Stimulated activated naive CD4-positive, alpha-beta T cell treated with Interleukin-2 at 50 U/mL for 16 hours (primary cell): ENCODE measurements at places on chromosomes 5 and 9.

DNA sequence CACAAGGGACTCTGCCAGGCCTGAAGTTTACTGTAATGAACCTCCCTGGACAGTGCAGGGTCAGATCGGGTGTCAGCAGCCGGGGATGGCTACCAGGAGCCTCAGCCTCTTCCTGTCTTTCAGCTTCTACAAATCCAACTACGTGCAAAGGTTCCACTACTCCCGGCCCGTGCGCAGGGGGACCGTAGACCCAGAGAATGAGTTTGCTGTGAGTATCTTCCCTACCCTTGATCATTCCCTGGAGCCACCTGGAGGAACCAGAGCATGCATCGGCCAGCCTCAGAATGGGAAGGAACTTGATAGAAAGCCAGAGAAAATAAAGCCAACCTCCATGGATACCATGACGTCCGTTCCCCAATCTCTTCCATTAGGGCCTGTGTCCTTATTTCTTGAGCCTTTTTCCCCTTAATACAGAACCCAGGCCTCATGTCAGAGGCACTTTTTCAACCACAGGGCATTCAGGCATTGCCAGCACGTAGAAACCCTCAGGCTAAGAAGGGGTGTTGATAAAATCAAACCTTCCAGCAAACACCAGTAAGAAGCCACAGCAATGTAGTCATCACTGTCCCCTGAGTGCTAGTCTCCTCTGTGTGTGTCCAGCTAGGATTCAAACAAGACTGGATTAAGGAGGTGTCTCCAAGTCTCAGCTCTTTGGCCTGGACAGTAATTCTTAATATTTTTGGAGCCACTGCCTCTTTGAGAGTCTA lies 49.0 kb upstream of the FOXI1 start:
- DNase-seq, result no peak

DNA sequence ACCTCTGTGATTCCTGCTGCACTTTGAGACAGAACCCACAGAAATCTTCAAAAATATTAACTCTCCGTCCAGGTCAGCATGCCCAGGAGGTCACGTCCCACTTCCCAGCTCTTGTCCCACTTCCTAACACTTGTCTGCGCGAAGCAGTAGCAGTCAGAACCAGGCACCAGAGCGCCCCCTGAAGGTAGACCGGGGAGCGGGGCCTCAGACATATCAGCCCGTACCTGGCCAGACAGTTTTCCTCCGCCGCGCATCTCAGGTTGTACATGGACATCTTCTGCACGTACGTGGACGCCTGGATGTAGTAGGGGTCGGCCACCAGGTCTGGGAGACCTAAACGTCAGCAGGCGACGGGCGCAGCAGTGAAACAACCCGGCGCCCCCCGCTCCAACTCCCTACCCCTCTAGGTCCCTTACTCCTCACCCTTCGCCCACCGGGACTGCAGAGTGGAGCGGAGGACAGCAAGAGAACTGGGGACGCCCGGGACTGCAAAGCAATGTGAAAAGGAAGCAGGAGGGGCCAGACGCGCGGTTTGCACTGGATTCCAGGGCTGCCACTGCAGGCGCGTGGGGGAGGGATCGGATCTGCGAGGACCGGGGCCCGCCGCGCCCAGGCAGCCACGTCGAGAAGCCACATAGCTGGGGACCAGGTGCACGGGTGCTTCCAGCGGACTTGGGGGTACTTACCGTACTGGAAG lies 1.2 kb downstream of the LOX start:
- peak; percentile 6 for DNase-seq

DNA sequence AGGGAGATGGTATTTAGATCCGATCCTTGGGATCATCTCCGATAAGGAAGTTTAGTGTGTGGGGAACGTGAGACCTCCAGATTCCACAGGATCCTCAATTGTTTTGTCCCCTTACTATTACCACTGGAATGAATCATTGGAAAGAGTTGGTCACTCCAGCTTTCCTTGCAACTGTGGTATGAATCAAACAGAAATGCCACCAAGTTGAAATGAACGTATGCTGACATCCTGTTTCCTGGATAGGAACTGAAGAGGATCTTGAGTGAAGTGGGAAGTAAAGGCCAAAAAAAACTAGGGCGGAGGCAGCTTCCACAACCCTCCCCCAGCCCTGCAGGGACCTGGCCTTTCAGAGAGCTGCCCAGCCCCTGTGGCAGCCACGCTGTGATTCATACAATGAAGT lies 23.9 kb downstream of the IRX1 start:
- DNase-seq, result no peak

DNA sequence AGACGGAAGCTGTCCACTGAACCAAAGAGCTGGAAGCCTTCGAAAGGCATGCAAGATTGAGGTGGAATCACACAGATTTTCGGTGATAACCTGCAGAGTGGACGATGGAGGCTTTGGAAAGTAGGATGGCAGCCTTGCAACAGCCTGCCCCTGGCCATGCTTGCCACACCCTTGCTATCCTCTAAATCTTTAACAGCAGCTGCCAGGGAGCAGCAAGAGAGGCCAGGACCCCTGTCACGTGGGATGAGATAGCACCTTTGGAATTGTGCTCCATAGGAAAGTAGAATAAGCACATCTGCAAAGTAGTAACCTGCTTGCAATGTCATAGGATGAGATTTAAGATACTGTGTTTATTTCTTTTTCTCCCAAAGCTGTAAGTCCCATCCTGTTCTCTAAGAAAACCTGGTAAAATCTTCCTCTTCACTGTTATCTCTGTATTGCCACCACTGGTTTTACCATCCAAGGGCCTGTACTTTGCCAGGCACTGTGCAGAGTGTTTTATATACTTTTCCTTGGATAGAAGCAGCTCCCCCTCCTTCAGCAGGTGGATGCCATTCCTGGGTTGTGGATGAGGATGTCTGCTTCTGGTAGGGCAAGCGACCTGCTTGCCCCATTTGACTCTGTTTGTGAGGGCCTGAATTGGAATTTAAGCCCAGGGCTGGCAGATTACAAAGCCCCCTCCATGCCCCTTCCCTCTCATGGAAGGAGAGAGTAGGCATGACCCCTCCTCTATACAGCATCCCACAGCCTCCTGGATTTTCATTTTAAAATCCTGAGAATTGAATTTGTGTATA lies 10.1 kb downstream of the TRIO start:
- no peak for DNase-seq

DNA sequence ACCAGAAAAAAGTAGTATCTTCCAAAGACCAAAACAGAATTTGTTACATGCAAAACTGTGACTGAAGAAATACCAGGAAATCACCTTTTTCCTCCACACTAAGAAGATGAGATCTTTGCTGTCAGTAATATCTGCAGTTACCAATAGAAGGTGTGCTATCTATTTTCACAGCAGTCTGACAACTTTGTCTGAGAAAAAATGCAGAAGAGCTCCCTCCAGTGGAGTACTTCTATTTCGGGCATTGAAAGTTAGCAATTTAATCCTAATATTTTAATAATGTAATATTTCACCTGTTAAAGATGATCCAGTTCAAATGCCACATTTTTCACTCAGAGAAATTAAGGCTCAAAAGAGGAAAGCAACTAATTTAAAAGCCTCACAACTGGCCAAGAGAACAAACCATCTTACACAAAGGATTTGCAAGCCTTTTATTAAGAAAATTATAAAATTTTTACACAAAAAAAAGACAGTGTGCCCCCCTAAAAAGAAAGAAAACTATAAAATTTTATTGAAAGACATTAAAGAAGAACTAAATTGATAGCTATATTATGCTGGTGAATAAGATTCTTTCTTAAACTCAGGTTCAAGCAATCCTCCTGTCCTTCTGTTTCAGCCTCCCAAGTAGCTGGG lies 50.6 kb downstream of the DEPDC1B start:
- no peak for DNase-seq

GRCh38 chr5:111454198-111454622 lies 58.1 kb downstream of the STARD4 start:
- DNase-seq, result no peak

GRCh38 chr9:81070689-81071088 lies 618.7 kb downstream of the TLE1 start:
- DNase-seq, result no peak

DNA sequence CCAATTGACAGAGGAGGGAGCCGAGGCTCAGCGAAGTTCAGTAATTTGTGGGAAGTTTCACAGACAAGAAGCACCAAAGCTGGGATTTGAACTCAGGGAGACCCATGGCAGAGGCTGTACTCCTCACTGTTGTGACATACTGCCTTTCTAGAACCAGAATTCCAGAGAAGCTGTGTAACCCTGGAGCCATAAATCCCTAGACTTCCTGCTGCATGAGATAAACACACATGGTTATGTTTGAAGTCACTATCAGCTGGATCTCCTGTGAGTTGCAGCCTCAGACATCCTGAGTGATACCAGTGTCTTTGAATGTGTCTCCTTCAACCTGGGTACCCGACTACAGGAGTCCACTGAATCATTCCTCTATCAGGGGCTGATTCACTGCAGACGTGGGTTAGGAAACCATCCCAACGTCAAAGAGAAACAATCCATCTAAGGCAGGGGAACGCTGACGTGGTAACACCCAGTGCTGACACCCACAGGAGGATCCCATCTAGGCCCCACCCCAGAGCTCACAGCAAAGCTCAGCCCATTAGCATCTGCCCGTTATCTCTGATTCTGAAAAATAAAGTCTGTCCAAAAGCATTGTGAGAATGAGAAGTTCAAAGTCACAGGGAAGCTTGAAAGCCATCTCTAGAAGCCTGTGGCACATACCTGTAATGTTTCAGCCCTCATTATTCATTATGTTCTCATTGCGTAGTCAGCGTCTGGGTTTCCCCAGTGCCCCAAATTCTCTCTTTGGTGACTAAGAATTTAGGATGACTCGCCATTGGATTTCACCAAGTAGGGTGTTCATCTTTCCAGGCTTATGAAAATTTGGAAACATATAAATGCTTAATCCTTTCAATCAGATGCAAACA lies 36.3 kb upstream of the BASP1 start:
- no peak for DNase-seq

DNA sequence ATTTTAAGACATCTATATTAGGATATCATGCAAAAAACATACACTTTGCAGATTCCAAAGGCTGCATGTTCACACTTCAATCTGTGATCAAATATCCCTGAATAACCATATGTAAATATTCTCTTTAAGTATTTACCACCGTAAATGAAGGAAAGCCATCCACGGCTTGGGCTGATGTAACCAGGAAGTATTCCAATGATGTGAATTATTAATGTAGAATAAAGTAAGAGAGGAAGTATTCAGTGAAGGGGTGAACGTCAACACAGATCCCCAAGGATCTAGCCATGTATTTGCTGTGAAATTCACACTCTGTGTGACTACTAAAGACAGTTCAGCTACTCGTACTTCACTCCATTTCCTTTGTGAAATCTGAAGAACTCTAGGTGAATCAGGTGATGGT lies 75.2 kb downstream of the CDH6 start:
- no peak for DNase-seq

DNA sequence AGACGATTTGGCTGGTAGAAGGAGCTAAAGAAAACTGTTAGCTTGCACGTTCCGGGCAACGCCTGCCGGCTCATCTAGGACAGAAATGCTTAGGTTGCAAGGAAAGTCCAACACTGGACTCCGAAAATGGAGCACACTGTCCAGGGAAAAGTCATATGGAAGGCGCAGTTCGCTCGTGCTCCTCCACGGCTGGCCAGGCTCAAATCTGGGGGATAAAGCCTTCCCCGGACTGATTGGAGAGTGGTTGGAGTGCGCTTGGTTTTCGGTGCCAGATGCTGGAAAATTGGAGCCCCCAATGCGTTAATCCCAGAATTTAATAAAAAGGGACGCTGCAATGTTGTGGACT lies 955 bp downstream of the CDH6 start:
- no peak for DNase-seq

DNA sequence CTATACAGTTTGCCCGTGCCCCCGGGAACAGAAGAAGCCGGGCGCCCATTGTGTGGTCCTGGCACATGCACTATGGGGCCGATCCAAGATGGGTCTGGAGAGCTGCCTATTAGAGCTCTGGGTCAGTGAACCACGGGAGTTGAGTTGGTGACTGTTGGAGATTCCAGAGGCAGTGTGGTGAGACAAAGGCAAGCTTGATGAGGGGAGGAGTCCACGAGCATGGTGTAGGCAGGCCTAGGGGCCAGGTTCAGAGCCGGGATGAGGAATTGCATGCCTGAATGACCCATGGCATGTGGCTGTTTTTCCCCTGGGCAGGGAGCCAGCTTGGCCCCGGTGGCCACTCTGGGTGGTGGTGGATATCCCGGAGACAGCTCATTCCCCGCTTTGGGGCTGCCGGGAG lies 84.4 kb upstream of the STC2 start:
- DNase-seq, result no peak

DNA sequence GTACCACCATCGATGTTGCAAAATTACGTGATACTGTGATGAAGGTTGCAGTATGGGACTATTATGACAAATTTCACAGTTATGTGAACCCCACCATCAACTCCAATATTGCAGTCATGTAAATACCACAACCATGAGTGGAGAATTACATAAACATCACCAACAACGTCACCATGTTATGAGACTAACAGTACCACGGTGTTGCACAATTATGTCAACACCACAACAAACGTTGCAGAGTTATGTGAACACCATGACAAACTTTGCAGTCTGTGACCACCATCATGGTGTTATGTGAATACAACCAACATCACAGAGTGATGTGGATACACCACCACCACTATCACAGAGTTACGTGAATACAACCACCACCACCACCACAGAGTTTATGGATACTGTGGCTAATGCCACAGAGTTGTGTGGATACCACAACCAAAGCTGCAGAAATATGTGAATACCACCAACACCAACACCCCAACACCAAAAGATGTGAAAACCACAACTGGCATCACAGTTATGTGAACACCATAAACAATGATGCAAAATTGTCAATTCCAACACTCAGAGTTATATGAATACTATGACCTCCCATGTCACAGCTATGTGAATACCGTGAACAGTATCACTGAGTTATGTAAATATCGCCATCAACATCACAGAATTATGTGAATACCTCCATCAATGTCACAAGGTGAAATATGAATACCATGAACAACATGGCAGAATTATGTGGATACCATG lies 62.4 kb downstream of the SHC3 start:
- DNase-seq, result no peak

- DNase-seq, result no peak
Measured at GRCh38 chr9:95513711-95514110, 3.1 kb downstream of the PTCH1 start.

DNA sequence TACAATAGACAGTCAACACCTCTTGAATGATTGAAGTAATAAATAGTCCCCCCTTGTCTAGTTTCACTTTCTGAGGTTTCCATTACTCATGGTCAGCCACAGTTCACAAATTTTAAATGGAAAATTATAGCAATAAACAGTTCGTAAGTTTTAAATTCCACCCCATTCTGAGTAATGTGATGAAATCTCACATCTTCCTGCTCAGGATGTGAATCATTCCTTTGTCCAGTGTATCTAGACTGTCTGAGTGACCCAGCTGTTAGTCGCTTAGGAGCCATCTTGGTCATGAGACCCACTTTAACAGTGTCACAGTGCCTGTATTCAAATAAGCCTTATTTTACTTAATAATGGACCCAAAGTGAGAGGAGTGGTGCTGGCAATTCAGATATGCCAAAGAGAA lies 311.6 kb upstream of the PRR16 start:
- no peak for DNase-seq

- no peak for DNase-seq
Measured at GRCh38 chr5:166032601-166033000, 2258.8 kb upstream of the WWC1 start.
